Stimulated activated CD4-positive, alpha-beta T cell treated with anti-CD3 and anti-CD28 coated beads, Interleukin-4, amount 100 ng/mL, for 48 hours (primary cell): ENCODE measurements at places on chromosomes 1 and 21.
A peak's percentile ranks its signal among the peaks of the same experiment; 100 is the strongest.

GRCh38 chr1:24759492-24759891 lies 14.2 kb downstream of the CLIC4 start:
- no peak for DNase-seq

GRCh38 chr1:110927484-110928075 lies 36.1 kb downstream of the LRIF1 start:
- no peak for DNase-seq

DNA sequence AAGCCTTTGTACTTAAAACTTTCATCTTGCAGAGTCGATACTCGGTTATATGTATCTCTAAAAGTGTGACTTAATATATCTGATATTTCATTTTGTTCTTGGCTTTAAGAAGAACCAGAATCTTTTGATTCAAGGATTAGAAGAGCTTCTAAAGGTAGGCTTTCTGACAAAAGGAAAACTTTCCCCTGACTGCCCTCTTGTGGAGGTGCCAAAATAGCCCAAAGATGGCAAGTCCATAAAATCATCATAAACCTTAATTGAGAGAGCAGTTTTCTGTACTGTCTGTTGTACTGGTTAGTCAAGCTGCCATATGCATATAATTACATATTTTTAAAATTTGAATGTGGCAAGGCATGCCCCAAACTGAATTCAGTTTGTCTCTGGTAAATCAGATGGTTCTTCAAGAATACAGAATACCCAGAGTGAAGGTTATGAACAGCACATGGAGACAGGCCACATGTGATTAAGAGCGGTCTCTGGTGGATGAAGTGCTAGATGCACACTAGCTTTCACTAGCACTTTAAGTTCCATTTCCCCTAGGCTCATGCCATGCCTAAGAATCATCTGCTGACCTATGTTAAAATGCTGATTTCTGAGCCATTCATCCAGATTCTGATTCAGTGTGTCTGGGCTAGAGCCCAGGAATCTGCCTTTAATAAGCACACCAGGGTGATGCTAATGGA lies 27.7 kb upstream of the ELAVL4 start:
- DNase-seq: no peak

- DNase-seq: no peak
Measured at GRCh38 chr1:27106561-27107323, 48.2 kb downstream of the SLC9A1 start.

DNA sequence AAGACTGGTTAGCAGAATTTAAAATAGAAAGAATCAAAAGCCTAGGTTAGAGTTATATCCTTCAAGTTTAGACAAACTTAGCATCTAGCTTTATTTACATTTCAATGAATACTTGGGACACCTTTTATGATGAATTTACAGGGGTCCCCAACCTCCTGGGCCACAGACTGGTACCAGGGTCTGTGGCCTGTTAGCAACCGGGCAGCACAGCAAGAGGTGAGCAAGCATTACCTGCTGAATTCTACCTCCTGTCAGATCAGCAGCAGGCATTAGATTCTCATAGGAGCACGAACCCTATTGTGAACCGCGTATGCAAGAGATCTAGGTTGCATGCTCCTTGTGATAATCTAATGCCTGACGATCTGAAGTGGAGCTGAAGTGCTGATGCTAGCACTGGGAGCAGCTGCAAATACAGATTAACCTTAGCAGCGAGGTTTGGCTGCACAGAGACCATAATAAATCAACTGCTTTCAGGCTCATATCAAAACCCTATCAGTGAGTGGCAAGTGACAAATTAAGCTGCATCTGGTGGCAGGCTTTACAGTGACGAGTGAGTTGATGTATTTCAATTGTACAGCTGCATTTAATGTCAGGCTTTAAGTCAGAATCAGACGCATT lies 82.0 kb downstream of the UCHL5 start:
- DNase-seq: no peak

- no peak for DNase-seq
Measured at GRCh38 chr1:177817937-177818875, 151.7 kb downstream of the SEC16B start.

DNA sequence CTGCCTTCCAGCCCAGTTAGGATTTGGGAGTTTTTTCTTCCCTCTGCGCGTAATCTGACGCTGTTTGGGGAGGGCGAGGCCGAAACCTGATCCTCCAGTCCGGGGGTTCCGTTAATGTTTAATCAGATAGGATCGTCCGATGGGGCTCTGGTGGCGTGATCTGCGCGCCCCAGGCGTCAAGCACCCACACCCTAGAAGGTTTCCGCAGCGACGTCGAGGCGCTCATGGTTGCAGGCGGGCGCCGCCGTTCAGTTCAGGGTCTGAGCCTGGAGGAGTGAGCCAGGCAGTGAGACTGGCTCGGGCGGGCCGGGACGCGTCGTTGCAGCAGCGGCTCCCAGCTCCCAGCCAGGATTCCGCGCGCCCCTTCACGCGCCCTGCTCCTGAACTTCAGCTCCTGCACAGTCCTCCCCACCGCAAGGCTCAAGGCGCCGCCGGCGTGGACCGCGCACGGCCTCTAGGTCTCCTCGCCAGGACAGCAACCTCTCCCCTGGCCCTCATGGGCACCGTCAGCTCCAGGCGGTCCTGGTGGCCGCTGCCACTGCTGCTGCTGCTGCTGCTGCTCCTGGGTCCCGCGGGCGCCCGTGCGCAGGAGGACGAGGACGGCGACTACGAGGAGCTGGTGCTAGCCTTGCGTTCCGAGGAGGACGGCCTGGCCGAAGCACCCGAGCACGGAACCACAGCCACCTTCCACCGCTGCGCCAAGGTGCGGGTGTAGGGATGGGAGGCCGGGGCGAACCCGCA lies at the start of gene PCSK9:
Gene PCSK9, plus strand, starts transcription at position 207 of the 741 bp plus-strand sequence. Its CDS starts 290 bp downstream, at position 497.
- no peak for DNase-seq

DNA sequence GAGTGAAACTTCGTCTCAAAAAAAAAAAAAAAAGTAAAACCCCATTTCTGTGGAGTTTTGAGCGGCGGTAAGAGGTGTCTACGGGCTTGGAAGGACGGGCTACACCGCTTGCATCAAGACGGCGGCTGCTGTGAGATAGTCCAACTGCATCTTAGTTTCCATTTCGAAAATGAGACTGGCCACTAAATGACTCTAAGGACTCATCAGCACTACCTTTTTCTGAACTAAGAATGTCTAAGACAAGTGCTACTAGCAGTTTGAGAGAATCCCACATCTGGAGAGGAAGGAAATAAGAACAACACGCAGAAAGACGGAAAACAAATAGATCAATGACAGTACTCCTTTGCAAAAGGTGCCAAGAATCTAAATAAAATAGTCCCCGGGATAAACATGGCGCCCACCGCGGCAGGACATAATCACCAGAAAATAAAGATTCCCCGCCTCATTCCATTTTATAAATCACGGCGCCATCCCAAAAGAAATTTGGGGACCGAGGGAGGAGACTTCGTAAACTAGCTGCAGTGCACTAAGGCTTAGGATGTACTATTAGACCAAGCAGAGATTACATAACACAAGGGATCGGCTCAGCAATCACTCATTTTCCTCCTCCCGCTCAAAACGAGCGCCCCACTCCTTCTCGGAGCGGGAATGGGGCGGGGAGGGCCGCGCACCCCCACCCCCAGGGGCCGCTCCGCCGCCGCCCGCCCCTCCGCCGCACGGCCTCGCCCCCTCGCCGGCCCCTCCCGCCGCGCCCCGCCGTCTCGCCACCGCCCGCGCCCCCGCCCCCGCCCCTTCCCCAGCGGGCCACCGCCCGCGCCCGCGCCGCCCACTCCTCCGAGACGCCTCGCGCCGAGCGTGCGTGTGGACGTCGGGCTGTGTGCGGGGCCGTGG lies 1.1 kb downstream of the POGZ start:
- peak; percentile 51 for DNase-seq

DNA sequence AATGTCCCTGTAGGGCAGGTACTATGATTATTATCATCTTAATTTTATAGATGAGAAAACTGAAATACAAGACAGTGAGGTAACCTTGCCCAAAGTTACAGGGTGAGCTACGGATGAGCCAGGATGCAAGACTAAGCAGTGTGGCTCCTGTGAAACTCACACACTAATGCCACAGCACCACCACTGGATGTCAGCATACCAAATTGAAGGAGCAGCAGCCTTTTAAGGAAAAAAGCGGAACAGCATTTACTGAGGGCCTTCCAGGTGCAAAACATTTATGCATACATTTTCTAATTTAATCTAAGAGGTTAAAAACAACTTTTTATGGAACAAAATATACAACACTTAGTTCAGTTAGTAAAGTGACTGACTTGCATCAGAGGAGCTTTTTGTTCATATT lies 41.7 kb downstream of the SEC16B start:
- no peak for DNase-seq

DNA sequence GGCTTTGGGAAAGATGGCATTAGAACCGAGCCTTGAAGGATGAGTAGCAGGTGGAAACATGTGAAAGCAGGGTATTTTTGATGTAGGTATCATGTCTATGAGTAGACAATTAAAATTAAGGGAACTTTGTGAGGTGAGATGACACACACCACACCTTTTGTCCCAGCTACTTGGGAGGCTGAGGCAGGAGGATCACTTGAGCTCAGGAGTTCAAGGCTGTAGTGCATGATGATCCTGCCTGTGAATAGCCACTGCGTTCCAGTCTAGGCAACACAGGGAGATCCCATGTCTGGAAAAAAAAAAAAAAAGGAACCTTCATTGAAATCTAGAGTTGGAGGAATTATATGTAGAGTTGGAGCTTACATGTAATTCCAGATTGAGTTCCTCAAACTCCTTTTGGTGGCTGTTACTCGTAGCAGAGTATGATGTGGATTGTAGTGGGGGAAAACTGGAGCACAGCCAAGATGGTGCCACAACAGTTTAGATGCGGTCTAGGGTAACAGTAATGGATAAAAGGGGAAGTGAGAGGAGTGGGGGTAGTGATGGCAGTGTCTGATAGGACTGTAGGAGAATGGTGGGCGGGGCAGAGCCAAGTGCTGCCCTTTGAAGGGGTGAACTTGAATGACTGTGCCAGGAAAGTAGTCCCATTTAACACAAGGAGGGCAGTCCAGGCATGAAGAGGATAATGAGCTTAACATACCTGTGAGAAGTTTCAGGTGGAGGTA lies 17.4 kb downstream of the AK4 start:
- no peak for DNase-seq

- DNase-seq: no peak
Measured at GRCh38 chr1:58726581-58726980, 26.7 kb upstream of the MYSM1 start.

DNA sequence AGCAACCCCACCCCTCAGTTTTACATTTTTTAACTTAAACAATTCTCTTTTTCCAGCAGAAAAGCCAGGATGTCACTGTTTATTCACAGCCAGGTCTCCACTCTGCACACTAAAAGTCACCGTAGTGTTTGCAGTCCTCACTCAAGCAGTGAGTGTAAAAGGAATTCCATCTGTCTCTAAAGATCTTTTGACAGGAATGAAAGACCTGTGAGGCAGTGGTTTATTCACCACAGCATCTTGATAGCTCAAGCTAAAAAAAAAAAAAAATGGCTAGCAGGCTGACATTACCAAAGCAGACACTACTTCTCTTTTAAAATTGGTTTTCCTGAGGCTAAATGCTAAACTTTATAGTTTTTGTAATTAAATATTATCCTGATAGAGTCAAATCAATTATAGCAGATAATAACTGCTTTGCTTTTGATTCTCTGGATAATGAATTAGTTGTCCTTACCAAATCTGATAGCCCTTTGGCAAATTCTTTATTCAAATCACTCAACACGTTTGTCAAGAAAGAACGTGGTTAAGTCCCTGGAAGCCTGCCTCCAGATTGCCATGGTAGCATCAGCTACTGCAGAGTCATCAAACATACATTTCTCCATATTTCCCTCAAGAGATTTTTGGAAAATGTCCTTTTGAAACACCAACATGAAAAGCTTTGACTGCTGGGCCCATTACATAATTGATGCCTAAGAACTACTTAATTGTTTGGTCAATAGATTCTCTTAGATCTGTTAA lies 22.2 kb upstream of the SLC5A9 start:
- DNase-seq: no peak

GRCh38 chr1:14065486-14065885 lies 365.5 kb downstream of the PRDM2 start:
- no peak for DNase-seq

- DNase-seq: peak; percentile 24
Measured at GRCh38 chr1:231091831-231092301, 51.8 kb upstream of the FAM89A start.

DNA sequence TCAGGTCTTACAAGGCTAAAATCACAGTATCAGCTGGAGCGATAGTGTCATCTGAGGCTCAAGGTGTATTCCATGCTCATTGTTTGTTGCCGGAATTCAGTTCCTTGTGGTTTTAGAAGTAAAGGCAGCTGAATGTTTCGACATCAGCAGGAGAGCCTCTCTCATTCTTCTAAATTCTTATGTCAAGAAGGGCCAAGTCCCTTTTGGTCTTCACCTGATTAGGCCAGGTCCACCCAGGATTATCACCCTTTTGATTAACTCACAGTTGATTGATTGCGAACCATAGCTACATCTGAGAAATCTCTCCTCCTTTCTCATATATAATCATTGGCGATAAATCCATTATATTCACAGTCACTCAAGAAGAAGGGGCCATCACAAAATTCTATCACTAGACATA lies 806.7 kb upstream of the PRMT6 start:
- DNase-seq: no peak

GRCh38 chr1:6491480-6491962 lies at the start of gene PLEKHG5:
PLEKHG5 (minus strand) TSS chr1:6491667; CDS start chr1:6477571, 14,096 bp downstream.
- DNase-seq: no peak

DNA sequence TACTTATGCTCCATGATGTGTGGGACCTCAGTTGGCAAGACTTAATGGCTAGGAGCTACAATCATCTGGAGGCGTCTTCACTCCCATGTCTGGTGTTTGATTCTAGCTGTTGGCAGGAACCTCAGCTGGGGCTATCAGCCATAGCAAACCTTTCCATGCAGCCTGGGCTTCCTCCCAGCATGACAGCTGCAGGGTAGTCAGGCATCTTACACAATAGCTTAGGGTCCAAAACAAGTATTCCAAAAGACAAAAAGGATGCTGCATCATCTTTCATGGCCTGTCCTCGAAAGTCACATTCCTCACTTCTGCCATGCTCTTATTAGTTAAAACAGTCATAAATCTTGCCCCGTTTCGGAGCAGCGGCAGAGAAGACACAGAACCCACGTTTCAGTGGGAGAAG lies 90.9 kb downstream of the LRRC8C start:
- DNase-seq: no peak

DNA sequence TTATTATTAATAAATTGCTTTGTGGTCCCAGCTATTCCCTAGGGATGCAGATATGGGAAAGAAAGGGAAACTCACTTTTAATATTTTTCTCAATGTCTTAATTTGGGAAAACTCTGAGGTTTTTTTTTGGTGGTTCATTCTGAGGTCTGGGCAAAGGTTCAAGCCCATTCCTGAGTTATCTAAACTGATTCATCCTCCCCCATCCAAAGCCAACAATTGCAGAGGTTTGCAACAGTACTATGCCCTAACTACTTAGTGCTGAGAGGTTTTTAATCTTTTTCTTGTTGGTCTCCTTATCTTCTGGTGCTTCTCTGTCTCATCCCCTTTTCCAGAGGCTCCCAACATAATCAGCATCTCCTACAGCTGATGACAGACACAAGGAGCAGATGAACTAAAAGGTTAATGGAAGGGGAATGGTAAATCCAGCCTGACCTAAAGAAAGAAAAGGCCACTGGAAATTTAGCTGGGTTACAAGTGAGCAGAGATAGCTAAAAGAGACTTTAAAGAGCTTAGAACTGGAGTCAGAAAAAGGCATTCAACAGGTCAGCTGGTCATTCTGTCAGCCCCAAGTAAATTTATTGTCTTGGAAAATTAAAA lies 390.4 kb downstream of the TGFB2 start:
- no peak for DNase-seq

- DNase-seq: no peak
Measured at GRCh38 chr1:234535763-234536515, 57.0 kb upstream of the TARBP1 start.
